ENCODE measurements at places on chromosomes 6 and 20.

GRCh38 chr20:20552076-20552475 is 160.4 kb downstream of the RALGAPA2 start:
- no peak for DNase-seq

DNA sequence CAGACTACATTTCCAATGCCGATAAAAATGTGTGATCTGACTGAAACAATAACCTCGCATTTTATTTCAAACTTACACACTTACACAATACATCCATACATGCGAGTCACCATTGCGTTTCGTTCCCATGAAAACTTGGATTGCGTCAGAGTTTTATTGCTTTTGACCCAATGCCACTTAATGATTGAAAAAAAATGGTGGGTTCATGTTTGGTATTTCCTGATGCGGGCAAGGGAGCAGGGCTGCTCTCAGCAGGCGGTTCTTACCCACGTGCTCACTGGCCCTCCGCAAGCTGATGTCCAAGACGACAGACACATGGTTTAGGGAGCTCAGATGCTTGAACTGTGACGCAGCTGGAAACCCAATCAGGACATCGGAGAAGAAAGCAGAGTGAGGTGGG is 281.0 kb upstream of the SULF2 start:
- DNase-seq, result no peak

- no peak for DNase-seq
Observed at GRCh38 chr20:1876975-1877608, 18.1 kb upstream of the SIRPA start.

- DNase-seq, result no peak
Observed at GRCh38 chr6:138800377-138801150, 4.7 kb downstream of the ECT2L start.

GRCh38 chr6:7145885-7146828 is 38.4 kb downstream of the RREB1 start:
- DNase-seq, result no peak

GRCh38 chr6:128397996-128398395 is 122.4 kb downstream of the PTPRK start:
- no peak for DNase-seq

GRCh38 chr6:348860-349396 is 42.6 kb upstream of the IRF4 start:
- DNase-seq, result no peak

DNA sequence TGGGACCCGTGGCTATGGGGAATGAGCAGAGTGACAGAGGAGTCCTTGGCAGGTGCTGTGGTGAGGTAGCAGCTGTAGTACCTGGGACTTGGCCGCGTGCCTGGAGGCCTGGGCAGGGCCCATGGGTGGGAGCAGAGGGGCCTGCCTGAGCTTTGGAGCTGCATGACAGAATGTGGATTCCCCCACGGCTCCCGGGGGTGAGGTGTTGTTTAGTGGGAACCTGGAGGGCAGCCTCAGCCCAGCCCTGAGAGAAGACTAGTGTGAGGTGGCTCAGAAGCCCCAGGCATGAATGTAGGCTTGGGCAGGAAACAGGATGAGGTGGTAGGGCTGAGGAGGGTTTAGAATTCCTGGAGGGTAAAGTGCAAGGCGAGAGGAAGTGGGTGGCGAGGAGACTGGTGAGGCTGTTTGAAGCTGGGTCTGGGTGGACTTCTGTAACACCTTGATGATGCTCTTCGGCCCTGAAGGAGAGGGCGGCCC is 86.5 kb upstream of the SCP2D1 start:
- no peak for DNase-seq

DNA sequence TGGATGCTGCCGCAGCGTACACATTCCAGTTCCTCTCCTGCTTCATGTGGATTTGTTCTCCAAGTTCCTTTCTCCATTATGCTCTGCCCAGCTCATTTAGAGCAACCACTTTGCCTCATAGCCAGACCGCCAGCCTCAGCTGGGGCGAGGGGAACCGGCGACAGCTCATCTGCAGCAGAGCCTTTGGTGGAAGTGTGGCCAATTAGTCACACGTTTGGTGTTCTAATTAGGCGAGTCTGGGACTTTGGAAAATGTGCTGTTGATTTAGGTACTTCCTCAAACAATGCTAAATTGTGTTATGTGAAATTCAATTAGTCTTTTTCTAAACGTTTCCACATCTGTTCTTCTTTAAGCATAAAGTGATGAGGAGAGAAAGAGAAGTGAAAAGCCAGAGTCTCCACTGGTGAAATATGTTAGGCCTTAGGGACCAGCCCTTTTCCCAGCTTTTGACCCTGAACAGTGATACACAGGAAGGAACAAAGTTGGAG is 217.9 kb downstream of the TBX18 start:
- no peak for DNase-seq

DNA sequence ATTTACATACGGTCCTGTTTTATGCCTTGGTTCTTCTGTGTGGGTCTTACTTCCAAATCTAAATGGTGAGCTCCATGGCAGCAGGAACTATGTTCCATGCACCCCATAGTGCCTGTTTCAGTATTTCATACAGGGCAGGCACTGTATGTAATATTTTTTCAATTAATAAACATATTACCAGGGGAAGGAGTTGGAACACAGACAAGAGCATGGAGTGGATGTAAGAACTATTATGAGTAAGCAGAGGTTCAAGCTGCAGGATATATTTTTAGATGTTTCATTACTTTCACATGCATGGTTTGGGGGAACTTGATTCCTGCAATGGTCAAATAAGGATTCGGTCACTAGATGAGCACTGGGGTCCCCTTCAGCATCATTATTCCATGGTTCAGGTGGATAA is 108.3 kb downstream of the KIF13A start:
- no peak for DNase-seq

- no peak for DNase-seq
Observed at GRCh38 chr6:148269386-148269785, 73.3 kb upstream of the SASH1 start.

DNA sequence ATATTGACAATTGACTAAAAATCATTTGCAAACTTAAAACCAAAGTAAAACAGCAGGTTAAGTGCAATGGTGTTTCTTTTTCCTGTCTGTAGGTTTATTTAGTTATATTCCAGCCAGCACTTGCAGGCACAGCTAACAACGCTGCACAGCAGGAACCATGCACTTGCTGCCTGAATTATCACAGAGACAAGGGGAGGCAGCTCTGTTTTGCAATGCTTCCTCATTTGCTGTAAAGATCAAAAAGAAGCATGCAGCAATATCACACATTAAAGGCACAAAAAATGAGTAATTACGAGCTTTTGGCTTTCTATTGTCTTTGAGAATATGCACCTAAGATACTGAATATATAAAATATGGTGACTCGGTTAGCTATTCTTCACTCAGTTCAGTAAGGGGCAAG is 241.9 kb downstream of the EPHA7 start:
- DNase-seq, result no peak

DNA sequence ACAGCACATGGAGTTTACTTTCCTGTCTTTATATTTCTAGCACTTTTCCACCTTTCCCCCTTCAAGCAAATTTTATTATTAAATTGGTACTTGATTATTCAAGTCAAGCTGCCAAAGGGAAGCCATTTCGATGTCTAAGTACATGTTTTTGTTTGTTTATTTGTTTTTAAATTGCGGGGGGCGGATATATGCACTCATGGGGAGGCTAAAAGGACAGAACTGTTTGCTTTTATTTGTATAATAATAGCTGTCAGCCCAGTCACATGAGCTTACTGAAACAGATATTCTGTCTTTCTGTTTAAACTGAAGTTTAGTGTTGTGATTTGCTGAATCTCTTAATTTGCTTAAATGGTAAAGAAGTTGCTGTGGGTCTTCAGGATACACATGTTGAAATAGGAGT is 49.6 kb upstream of the PLCG1 start:
- no peak for DNase-seq

- DNase-seq, result no peak
Observed at GRCh38 chr6:80223743-80224212, 117.3 kb downstream of the BCKDHB start.

GRCh38 chr6:139839506-139840156 is 465.2 kb upstream of the CITED2 start:
- DNase-seq, result peak; percentile 64

GRCh38 chr20:35359335-35359950 is 52.3 kb downstream of the UQCC1 start:
- no peak for DNase-seq

GRCh38 chr6:105873799-105874198 is 212.3 kb upstream of the PRDM1 start:
- DNase-seq, result no peak

DNA sequence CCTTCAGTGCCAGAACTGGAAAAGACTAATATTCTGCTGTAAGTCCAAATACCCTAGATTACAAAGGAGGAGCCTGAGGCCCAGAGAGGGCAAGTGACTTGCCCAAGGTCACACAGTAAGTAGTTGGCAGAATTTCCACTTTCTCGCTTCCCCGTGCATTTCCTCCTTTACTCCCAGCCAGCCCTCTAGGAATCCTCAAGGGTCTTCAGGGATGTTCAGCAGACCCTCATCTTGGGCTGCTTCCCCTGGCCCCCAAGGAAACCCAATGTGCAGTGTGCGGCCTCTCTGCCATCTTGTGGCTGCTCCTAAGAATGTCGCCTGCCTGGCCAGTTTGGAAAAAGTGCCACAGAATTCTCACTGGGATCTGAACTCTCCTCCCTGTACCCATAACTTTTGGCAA is 217.7 kb upstream of the LRFN2 start:
- DNase-seq, result no peak

GRCh38 chr6:21883595-21884328 is 290.2 kb downstream of the SOX4 start:
- no peak for DNase-seq

DNA sequence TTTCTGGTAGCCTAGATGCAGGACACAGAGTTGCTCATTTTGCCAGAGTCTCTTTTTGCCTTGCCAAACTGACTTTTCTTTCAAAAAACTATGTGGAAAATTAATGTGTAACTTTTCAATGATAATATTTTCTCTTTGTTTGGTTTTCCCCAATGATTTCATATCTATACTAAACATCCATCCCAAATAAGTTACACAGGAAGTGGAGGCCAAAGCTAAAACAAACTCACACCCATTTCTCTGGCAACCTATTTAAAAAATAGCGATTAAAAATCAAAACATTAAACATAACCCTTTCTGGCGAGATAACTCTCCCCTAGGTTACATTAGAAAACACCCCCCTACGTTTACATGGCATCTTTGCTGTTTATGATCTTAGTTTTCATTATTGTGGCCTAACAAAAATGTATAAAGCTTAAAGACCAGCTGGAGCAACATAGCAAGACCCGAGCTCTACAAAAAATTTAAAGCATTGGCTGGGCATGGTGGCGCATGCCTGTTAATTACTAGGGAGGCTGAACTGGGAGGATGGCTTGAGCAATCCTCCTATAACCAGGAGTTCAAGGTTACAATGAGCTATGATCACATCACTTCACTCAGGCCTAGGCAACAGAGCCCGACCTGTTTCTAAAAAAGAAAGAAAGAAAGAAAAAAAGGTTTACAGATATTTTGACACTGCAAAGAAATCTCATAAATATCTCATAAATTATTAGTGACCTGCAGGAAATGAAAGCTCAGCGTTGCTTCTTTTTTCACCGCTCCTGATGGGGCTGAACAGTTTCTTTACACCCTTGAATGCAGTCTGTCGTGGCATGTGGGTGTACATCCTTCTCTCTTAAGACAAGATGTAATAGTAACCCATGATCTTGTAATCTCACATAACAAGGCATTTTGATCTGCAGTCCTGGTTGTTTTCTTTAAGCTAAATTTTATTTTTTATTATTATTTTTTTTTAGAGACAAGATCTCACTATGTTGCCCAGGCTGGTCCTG is 32.8 kb upstream of the CEP85L start:
- no peak for DNase-seq

DNA sequence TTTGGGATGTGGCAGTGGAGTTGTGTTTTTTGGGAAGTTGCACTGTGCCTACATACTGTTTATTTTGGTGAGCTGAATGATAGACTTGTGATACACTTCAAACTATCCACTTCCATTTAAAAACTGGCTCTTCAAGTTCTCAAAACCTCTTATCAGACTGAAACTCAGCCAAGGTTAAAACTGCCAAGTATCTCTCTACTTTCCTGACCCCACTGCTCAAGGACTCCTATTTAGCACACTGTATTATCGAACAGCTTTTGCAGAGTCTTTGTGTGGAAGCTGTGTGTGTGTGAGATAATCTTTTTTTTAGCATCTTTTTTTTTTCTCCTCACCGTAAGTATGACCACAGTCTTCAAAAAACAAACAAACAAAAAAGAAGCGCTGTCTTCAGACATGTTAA is 21.1 kb downstream of the STX11 start:
- no peak for DNase-seq

GRCh38 chr6:56677559-56677958 is 34.9 kb upstream of the DST start:
- DNase-seq, result no peak

- no peak for DNase-seq
Observed at GRCh38 chr6:157232161-157232895, 91.0 kb downstream of the TMEM242 start.

GRCh38 chr6:18931086-18931485 is 543.9 kb downstream of the RNF144B start:
- no peak for DNase-seq

DNA sequence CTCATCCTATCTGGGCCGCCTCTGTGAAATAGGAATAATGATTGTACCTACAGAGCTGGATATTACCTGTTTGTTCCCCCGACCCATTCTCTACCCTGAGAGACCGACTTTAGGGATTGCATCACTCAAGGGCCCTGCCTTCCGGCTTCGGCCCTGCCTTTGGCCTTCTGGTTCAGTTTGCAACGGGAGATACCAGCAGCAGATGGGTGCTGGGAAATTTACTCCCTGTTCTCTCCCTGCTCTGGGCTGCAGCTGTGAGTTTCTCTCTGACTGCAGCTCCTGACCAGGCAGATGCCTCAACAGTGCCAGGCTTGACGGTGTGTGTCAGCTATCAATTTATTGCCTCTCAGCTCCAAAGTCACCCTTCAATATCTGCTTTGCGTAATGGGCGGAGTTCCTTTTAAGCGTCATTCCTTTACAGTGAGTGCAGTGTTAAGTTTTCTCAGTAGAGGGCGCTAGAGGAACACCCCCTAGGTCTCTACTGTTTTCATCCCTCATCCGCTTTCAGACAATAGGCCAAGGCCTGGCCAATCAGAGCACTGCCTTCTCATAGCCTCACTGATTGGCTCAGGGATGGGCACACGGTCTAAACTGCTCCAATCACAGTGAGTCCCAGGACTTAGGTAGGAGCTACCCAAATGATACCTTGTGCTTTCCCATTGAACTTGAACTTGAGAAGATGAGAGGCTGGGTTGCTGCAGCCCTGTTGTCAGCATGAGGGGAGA is 30.0 kb downstream of the KCNG1 start:
- peak; percentile 55 for DNase-seq

- no peak for DNase-seq
Observed at GRCh38 chr20:4919047-4919704, 82.1 kb downstream of the SLC23A2 start.

Data from CD4-positive, alpha-beta T cell treated with Interferon alpha-2 for 1 hour (primary cell).